A549 treated with RU486 at 1 μM for 4 hours (cell line): ENCODE measurements at places on chromosomes 4 and X. TPM values are rescaled to one million over a fixed set of nuclear protein-coding genes. Genes with fewer than 3 reads are reported as not detected.

Gene USP17L28
- not detected in 5 replicates for total RNA-seq

Gene SLC16A2
- total RNA-seq: 24.6 to 29.4 TPM (median 26.4 TPM) in 5 replicates

Gene SULT1B1
- total RNA-seq: 0.14 TPM in 1 of 5 replicates, not detected in the others

Gene CYTL1
- not detected in 5 replicates for total RNA-seq

Gene PAGE5
- not detected in 5 replicates for total RNA-seq

Gene CLDN2
- total RNA-seq: 7.6 to 9.9 TPM (median 8.4 TPM) in 5 replicates

Gene SOX3
- total RNA-seq: not detected in 5 replicates

Gene TXK
- 0.11 to 0.20 TPM (median 0.15 TPM) in 5 replicates for total RNA-seq

Gene VCX
- not detected in 5 replicates for total RNA-seq

Gene SLC9B1
- total RNA-seq: 0.10 TPM in 1 of 5 replicates, not detected in the others

Gene NIPAL1
- 0.32 to 0.94 TPM (median 0.74 TPM) in 5 replicates for total RNA-seq

Gene ATOH1
- total RNA-seq: not detected in 5 replicates

Gene IQSEC2
- total RNA-seq: 31.0 to 42.7 TPM (median 39.6 TPM) in 5 replicates

Gene LRCH2
- total RNA-seq: 0.02 TPM in 1 of 5 replicates, not detected in the others

Gene TLR8
- not detected in 5 replicates for total RNA-seq

Gene SMIM43
- 0.20 to 0.37 TPM (median 0.33 TPM) in 5 replicates for total RNA-seq

Gene PLA2G12A
- total RNA-seq: 9.4 to 16.2 TPM (median 11.0 TPM) in 5 replicates

Gene PAGE1
- 0.27 TPM in 1 of 5 replicates, not detected in the others for total RNA-seq

Gene NPY2R
- total RNA-seq: 0.05 to 0.09 TPM (median 0.05 TPM) in 3 of 5 replicates, not detected in the others

Gene GPRASP1
- total RNA-seq: 0.15 to 0.32 TPM (median 0.30 TPM) in 5 replicates
